ENCODE measurements at places on chromosomes 2 and 18.

DNA sequence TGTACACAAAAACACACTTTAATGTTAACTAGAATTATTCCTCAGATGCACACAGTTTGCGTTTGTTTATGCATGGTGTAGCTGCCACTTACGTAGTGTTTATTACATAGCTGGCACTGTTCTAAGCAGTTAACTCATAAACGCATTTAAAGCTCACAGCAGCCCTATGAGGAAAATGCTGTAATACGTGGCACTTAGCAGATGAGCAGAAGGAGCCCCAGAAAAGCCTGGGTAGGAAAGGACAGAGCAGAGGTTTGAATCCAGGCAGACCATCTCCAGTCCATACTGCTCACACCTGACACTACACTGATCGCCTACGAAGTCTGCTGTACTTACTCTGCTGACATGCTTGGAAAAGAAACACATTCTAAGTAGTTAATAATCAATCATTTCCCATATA, 66.6 kb downstream of the BCL2 start:
- H3K27ac ChIP-seq = no peak overlapping the region
- no peaks in the 10 kb centered on the region for H3K27me3 ChIP-seq
- no peak for DNase-seq
- no peak overlapping the region for H3K4me3 ChIP-seq

- H3K27me3 ChIP-seq = no peaks in the 10 kb centered on the region
- no peaks in the 10 kb centered on the region for H3K4me1 ChIP-seq
- no peaks in the 10 kb centered on the region for H3K36me3 ChIP-seq
- no peak for DNase-seq
Measured at GRCh38 chr18:6776188-6776587, 46.7 kb downstream of the ARHGAP28 start.

DNA sequence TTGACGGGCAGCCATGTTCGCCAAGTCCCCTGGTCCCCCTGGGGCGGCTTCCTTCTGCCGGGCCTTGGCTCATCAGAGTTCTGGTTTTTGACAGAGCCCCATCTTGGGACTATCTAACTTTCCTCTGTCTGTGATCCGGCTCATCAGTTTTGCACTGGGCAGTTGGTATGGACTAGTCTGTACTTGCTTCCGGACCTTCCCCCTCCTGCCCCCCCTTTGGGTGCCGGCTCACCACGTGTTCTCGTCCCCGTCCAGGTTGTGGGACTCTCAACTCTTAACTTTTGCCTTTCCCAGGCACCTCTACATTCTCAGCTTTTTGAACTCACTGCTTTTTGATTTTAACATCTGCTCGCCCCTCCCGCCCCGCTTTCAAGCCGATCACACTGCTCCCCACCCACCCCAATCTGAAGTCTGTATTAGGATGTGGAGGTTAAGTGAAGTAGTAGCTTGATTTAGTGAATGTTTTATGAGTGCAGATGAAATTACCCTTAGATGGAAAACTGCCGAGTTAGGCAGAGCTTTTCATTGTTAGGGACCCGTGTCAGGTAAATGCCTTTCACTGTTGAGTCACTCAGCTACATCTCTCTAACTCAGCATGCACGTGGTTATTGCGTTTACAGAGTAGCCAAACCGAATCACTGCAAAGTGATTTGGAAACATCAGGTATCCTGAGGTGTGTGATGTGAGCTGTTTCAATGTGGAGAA, 874 bp downstream of the WDR43 start:
- peak overlapping the region; percentile 96 for H3K4me3 ChIP-seq
- peak; percentile 39 for DNase-seq
- no peaks in the 10 kb centered on the region for H3K27me3 ChIP-seq
- peak overlapping the region; percentile 90 for H3K27ac ChIP-seq
- peaks cover 39% of the 10 kb centered on the region for H3K4me1 ChIP-seq

- no peak for DNase-seq
- no peak overlapping the region for H3K4me3 ChIP-seq
- no peaks in the 10 kb centered on the region for H3K36me3 ChIP-seq
- H3K27me3 ChIP-seq = no peaks in the 10 kb centered on the region
Measured at GRCh38 chr2:30796699-30797098, 10.5 kb downstream of the CAPN13 start.

DNA sequence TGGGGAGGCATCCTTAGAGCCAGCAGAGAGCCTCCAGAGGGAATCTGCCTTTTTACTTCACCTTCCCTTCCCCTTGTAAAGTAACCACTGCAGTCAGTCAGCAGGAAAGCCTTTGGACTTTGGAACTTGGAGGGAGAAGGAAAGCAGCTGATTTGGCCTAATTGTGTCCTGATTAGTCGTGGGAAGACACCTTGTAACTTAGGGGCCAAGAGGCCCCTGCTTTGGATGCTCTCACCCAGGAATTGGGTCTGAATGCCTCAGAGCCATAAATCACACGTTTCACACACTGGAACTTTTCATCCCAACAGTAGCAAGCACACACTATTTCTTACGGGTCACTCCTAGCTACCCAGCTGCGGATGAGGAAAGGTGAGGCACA, 81.0 kb upstream of the PPM1B start:
- H3K27me3 ChIP-seq = no peaks in the 10 kb centered on the region
- H3K36me3 ChIP-seq = no peaks in the 10 kb centered on the region
- H3K27ac ChIP-seq = peak overlapping the region; percentile 80

GRCh38 chr2:61750624-61751023, 103.2 kb downstream of the FAM161A start:
- H3K36me3 ChIP-seq = no peaks in the 10 kb centered on the region
- H3K4me1 ChIP-seq = no peaks in the 10 kb centered on the region
- DNase-seq = no peak
- H3K27ac ChIP-seq = no peak overlapping the region

GRCh38 chr2:57711991-57712390, 334.6 kb upstream of the VRK2 start:
- no peak overlapping the region for H3K4me3 ChIP-seq
- H3K36me3 ChIP-seq = no peaks in the 10 kb centered on the region
- no peak overlapping the region for H3K27ac ChIP-seq
- DNase-seq = no peak

DNA sequence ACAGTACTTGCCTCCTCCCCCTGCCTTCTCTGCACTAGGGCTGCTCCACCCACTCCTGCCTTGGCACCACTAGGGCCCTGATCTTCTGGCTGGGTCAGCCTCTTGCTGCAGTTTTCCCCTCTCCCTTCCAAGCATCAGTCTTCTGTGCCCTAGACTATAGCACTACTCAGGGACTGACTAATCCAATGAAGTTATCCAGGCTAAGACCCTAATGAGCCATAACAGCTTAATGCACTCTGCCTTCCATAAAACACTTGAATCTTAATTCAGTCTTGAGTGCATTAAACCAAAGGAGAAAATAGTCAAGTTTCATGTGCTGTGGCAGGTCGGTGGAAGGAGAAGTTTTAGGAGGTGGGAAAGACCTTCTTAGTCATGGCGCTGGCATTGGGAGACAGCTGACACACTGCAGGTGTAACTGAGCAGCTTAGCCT, 95.7 kb downstream of the BIN1 start:
- no peak for DNase-seq
- no peaks in the 10 kb centered on the region for H3K27me3 ChIP-seq
- no peaks in the 10 kb centered on the region for H3K36me3 ChIP-seq
- H3K4me1 ChIP-seq = no peaks in the 10 kb centered on the region
- H3K4me3 ChIP-seq = no peak overlapping the region

GRCh38 chr2:149164827-149165226, 126.3 kb downstream of the LYPD6B start:
- no peak overlapping the region for H3K4me3 ChIP-seq
- no peaks in the 10 kb centered on the region for H3K27me3 ChIP-seq
- no peaks in the 10 kb centered on the region for H3K36me3 ChIP-seq
- no peak for DNase-seq
- no peaks in the 10 kb centered on the region for H3K4me1 ChIP-seq
- H3K27ac ChIP-seq = no peak overlapping the region

GRCh38 chr2:101473911-101474701, 806 bp downstream of the RFX8 start:
- no peak for DNase-seq
- H3K27ac ChIP-seq = peak overlapping the region; percentile 36
- H3K36me3 ChIP-seq = no peaks in the 10 kb centered on the region

DNA sequence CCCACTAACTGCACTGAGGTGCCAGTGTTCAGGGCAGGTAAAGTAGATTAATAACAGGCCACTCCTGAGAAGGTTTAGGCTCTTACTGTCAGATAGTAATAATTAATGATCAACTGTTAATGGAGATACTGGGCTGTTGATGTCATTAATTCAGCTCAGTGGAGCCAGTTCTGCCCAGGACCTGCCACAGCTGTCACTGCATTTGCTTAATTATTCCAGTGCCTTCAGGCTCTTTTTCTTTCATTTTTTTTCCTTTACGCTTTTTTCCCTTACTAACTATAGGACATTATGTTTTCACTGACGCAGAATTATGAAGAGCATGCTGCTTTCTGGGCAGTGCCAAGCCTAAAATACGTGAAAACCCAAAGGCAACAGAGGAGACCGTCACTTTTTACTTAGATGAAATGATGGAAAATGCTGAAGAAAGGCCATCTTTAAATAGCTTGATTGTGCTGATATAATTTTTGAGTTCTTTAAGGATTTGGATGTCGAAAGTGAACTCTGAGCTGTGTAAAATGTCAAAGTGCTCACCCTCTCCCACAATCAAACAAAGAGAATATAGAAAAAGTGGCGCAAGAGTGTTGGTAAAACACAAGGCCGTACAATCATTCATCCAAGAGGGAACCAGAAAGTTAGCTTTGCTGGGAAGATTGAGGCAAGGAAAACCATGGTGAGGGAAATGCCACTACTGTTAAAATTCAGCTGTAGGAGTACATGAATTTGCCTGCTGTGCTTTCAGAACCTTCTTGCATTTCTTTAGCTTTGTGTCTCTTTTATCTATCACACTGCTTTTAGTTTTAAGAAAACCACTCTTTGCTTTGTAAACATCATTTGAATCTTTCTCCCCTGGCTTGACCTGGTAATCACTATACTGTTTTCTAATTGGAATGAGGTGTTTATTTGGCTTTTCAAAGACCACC, 192.0 kb upstream of the ZEB2 start:
- no peak overlapping the region for H3K27ac ChIP-seq
- H3K27me3 ChIP-seq = no peaks in the 10 kb centered on the region
- H3K4me1 ChIP-seq = no peaks in the 10 kb centered on the region
- no peak for DNase-seq

- H3K36me3 ChIP-seq = no peaks in the 10 kb centered on the region
- no peak for DNase-seq
- H3K27me3 ChIP-seq = no peaks in the 10 kb centered on the region
- peaks cover 11% of the 10 kb centered on the region for H3K4me1 ChIP-seq
- no peak overlapping the region for H3K4me3 ChIP-seq
Measured at GRCh38 chr2:192070099-192070498, 124.6 kb downstream of the TMEFF2 start.

DNA sequence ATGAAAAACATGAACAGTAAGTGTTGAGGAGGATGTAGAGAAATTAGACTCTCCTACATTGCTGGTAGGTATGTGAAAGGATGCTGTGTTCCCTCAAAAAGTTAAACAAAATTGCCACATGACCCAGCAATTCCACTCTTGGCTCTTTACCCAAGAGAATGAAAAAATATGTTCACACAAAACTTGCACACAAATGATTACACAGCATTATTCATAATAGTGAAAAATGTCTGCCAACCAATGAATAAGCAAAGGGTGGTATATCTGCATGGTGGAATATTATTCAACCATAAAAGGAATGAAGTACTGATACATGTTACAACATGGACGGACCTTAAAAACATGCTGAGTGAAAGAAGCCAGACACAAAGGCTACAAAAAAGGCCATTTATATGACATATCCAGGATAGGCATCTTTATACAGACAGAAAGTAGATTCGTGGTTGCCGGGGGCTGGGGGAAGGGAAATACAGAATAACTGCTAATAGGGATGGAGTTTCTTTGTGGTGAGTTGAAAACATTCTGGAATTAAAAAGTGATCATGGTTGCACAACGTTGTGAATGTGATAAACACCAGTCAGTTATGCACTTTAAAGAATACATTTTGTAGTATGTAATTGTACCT, 85.4 kb upstream of the MYO3B start:
- no peak for DNase-seq
- no peaks in the 10 kb centered on the region for H3K4me1 ChIP-seq
- no peak overlapping the region for H3K4me3 ChIP-seq
- no peaks in the 10 kb centered on the region for H3K36me3 ChIP-seq

DNA sequence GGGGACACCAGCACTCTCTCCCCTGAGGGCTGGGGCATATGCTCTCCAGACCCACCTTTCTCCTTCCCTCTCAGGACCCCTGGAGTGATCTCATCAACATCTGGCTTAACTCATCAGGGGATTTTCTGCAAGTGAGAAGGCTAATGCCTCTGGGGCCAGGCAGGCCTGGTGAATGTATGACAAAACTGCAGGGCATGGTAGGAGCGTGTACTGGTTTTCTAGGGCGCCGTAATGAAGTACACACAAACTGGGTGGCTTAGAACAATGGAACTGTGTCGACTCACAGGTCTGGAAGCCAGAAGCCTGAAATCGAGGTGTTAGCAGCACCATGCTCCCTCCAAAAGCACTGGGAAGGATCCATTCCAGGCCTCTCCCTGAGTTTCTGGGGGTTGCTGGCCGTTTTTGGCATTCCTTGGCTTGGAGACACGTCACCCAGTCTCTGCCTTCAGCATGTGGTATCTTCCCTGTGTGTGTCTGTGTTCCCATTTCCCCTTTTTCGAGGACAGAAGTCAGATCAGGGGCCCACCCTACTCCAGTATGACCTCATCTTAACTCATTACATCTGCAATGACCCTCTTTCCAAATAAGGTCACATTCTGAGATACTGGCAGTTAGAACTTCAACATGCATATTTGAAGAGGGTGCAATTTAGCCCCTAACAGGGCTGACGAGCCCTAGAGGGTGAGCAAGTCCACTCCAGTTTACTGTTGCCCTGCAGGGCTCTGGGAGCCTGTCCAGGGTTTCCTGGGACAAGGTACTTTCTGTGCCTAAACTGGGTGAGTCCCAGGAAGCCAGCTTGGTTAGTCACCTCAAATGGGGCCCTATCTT, 45.5 kb upstream of the CAB39 start:
- H3K4me1 ChIP-seq = peaks cover 5% of the 10 kb centered on the region
- H3K27ac ChIP-seq = no peak overlapping the region
- no peak for DNase-seq
- H3K27me3 ChIP-seq = no peaks in the 10 kb centered on the region
- no peak overlapping the region for H3K4me3 ChIP-seq

- DNase-seq = no peak
- peaks cover 18% of the 10 kb centered on the region for H3K36me3 ChIP-seq
- H3K27ac ChIP-seq = no peak overlapping the region
- no peaks in the 10 kb centered on the region for H3K27me3 ChIP-seq
- H3K4me3 ChIP-seq = no peak overlapping the region
- peaks cover 37% of the 10 kb centered on the region for H3K4me1 ChIP-seq
Measured at GRCh38 chr2:238278626-238279323, 9.6 kb downstream of the PER2 start.

GRCh38 chr2:95008996-95009395, 16.5 kb upstream of the MAL start:
- no peak overlapping the region for H3K4me3 ChIP-seq
- H3K36me3 ChIP-seq = no peaks in the 10 kb centered on the region
- DNase-seq = no peak

DNA sequence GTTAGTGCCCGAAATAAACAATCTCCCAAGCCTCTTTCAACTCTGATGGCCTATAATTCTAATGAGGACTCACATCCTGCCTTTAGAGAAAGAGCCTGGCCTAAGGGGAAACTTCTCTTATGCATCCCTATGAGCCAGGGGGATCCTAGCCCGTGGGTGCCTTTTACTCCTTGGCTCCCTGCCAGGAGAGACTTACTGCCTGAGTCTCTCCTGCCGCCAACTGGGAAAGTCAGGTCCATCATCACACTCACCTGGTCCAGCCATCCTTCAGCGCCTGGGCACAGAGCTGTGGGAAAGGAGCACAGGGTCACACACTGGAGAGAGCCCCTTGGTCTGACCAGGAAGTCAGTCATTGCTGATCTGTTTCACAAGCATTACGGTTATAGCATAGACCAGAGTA, 24.1 kb downstream of the ENOSF1 start:
- no peak overlapping the region for H3K27ac ChIP-seq
- peaks cover 35% of the 10 kb centered on the region for H3K36me3 ChIP-seq
- no peak overlapping the region for H3K4me3 ChIP-seq
- no peaks in the 10 kb centered on the region for H3K27me3 ChIP-seq
- DNase-seq = no peak

All from liver (tissue), 10 donors.